ENCODE measurements at places on chromosomes 6 and 20.

GRCh38 chr6:24919056-24919892 is 16.5 kb downstream of the RIPOR2 start:
- no peak for DNase-seq

- DNase-seq = no peak
These were observed 50.5 kb upstream of the SPDEF start for GRCh38 chr6:34606477-34607265.

DNA sequence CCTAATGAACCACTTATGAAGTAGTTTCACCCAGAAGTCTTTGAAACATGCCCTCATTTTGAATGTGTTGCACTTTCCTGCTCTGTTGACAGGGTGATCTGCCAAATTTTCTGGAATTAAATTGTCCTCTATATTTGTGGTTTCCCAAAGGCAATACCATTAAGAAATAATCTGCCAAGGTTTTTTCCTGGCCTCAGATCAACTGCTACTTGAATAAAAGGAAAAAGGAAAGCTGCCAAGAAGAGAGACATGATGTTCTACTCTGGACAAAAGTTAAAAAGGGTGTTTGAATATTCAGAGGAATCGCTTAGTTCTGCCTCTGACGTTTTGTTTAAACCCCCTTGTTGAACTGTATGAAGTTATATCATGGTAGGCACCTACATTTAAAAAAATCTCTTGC is 37.4 kb upstream of the ARMH2 start:
- no peak for DNase-seq

GRCh38 chr6:162849269-162849668 is 121.5 kb downstream of the PACRG start:
- DNase-seq = no peak

GRCh38 chr6:114940181-114940580 is 597.4 kb upstream of the HS3ST5 start:
- no peak for DNase-seq

DNA sequence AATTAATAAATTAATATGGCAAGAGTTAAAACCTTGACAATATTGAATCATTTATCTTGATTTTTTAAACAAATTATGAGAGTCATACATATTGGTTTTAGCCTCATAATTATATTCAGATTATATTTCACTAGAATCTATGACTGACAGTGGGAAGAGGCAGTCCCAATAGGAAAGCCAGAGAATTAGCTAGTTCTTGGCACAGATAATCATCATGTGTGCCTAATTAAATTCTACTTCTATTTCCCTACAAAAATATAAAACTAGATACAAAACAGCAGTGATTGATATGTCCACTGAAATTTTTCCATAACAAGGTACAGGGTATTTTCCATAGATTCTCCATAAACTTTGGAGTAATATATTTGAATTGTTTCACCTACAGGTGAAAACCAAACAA is 38.6 kb downstream of the COL9A1 start:
- no peak for DNase-seq

GRCh38 chr6:32862725-32863124 is 8.7 kb downstream of the PSMB9 start:
- no peak for DNase-seq

DNA sequence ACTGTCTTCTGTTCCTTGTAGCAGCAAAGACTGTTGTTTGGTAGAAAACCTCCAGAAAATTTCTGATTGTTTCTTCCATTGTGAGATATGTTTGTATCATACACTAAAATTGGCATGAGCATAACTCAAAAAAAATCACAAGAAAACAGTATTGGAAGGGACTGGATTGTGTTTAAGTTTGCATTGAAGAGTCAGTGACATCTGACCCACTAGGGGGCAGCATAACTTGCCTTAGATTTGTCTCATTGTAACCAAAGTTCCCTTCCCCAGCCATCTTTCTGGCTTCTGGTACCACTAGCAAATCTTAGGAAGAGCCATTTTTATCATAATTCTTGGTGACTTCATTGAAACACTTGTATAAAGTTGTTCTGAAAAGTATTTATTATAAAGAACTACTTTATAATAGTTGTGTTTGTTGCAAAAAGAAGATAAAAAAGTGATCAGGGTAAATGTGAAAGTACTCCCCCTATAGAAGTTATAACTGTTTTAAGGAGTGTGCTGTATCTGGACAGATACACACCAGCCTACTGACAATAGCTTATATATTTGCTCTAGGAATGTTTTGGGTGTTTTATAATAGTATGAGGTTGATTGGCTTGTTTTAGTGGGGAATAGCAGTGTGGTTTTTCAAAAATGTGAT is 7.7 kb downstream of the CSTF1 start:
- DNase-seq = no peak

GRCh38 chr6:12869816-12870432 is 153.4 kb downstream of the PHACTR1 start:
- no peak for DNase-seq

- peak; percentile 72 for DNase-seq
These were observed 43.3 kb upstream of the MRPS10 start for GRCh38 chr6:42260972-42261371.

DNA sequence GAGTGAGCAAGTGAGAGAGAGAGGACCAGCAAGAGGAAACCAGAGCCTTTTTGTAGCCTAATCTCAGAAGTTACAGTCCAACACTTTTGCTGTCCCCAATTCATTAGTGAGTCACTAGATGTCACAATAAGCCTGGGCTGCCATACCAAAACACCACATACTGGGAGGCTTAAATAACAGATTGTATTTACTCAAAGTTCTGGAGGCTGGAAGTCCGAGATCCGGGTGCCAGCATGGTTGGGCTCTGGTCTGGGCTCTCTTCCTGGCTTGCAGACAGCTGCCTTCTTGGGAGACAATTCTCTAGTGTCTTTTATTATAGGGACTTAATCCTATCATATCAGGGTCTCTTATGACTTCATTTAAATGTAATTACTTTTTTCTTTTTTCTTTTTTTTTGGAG is 50.7 kb upstream of the FERMT1 start:
- no peak for DNase-seq

- peak; percentile 42 for DNase-seq
These were observed 8.3 kb downstream of the CEP250 start for GRCh38 chr20:35463455-35464300.

- no peak for DNase-seq
These were observed 4.0 kb downstream of the EEF1A1 start for GRCh38 chr6:73516514-73517489.

GRCh38 chr6:34385793-34386195 is 6.7 kb downstream of the NUDT3 start:
- DNase-seq = no peak

GRCh38 chr6:11129908-11130565 is 18.5 kb upstream of the ERVFRD-1 start:
- DNase-seq = no peak

GRCh38 chr6:21265730-21266044 is 327.9 kb upstream of the SOX4 start:
- no peak for DNase-seq

GRCh38 chr6:156884306-156884705 is 107.1 kb downstream of the ARID1B start:
- DNase-seq = no peak

DNA sequence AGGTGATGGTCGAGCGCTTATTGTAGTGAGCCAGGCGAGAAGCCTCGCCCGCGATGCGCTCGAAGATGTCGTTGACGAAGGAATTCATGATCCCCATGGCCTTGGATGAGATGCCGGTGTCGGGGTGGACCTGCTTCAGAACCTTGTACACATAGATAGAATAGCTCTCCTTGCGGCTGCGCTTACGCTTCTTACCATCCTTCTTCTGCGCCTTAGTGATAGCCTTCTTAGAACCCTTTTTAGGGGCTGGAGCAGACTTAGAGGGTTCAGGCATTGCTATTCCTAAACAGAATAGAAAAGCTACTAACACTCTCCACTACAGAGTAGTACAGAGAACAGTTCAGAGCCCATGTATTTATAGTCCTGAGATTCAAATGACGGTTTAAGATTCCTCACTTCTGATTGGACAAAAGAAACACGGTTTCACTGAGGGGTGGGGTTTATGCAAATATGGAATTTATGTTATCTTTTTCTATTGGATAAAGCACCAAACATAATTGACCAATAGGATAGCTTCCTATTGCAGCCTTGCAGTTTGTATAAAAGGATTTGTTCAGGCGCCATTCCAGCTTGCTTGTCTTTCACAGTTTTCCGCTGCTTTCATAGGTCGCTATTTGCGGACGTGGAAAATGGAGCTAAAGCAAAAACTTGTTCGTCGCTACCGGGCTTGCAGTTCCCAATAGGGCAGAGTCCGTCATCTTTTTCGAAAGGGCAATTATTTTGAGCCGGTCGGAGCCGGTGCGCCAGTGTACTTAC is 43.7 kb upstream of the HFE start:
- peak; percentile 91 for DNase-seq

- DNase-seq = no peak
These were observed 30.4 kb downstream of the IGF2R start for GRCh38 chr6:159999240-159999671.

GRCh38 chr6:20571261-20571660 is 37.0 kb downstream of the CDKAL1 start:
- no peak for DNase-seq

Data from uterus (tissue), 4 donors.